ENCODE measurements at places on chromosomes 12 and 14.

DNA sequence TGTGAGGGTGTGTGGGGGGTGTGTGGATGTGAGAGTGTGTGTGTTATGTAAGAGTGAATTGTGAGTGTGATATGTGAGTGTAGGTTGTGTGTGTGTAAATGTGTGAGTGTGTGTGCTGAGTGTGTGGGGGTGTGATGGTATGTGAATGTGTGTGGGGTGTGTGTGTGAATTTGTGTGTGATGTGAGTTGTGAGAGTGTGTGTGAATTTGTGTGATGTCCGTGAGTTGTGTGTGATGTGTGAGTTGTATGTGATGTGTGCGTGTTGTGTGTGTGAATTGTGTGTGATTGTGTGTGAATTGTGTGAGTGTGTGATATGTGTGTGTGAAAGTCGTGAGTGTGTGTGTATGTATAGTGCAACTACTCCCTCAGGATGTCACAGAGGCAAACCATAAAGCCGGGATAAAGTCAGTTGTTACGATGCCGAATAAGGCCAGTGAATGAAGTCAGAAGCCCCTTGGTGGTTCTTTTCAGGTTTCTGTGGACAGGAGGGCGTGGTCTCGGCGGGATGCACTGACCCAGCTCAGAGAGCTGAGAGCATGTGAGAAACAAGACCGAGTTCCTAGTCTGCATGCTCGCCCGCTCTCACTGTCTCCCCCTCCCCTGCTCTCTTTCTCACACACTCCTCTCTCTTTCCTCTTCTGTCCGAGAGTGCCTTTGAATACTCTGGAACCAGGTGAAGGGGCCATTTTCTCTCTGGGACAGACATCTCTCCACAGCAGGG, 71.8 kb upstream of the MAX start:
- DNase-seq, result no peak

- DNase-seq, result no peak
Measured at GRCh38 chr12:62693376-62694050, 226.9 kb downstream of the MON2 start.

GRCh38 chr12:64678248-64678647, 68.0 kb downstream of the RASSF3 start:
- DNase-seq, result no peak

DNA sequence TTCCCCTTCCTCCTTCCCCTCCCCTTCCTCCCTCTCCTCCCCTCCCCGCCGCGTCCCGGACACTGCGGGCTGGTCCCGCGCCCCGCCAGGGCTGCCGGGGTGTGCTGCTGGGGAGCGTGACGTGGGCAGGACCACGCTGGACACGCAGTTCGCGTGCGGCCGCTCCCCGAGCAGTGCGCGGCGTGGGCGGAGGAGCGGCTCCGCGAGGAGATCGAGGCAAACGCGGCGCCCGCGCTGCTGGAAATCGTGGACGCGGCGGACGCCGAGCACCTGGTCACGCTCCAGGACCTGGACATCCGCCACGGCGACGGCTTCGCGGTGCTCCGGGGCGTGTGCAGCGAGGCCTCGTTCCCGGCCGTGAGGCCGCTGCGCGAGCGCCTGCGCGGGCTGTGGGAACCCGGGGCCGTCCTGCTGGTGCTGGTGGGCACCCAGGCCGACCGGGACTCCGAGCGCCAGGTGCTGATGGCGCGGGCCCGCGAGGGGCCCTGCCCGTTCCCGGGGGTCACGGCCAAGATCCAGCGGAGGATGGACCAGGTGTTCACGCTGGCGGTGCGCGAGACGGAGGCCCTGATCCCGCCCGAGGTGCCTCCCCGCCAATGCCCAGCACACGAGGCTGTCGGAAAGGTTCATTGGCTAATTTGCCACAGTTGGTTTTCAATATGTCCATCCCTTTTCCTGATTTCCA, 84.3 kb downstream of the TNFAIP2 start:
- no peak for DNase-seq

- DNase-seq, result no peak
Measured at GRCh38 chr12:96334502-96334901, 65.7 kb downstream of the CDK17 start.

DNA sequence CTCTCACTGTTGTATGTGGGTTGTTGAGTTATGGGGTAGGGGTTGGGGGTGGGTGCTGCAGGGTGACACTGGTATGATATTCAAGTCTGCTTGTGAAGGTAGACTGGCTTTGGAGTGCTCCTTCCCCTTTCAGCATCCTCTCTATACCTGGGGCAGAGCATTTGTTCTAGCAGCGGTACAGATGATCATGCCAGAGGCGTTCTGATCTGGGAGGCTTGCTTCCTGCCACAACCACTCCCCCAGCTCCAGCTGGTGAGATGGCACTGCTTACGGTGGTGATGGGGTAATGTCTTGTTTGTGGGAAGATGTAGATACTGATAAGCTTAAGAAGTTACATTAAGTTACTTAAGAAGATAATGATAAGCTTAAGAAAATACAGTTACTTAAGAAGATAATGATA, 131.8 kb downstream of the ERC1 start:
- peak; percentile 7 for DNase-seq

- no peak for DNase-seq
Measured at GRCh38 chr12:14572401-14572800, 4.7 kb upstream of the PLBD1 start.

DNA sequence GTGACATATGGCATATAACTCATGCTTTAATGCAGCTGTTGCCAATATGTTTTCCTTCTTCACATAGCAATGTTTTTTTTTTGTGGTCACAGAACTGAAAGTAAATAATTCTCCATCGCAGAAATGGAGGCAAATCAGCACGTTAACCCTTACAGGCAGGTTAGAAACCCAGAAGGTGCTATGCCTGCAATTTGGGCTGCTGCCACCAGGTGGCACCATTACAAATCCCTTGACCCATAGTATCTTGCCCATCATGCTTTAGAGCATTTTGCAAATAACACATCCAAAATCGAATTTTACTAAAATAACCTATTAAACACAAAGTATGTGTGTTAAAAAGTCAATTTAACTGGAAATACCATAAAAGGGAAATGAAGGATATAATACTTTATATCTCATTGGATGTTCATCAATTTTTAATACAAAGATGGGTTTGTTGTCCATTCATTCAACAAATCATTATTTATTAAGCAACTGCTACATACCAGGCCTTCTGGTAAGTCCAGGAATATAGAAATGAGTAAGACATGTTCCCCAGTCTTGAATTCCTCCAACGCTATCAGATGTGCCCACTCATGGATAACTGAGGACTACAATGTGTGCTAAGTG, 340.1 kb downstream of the GLT1D1 start:
- no peak for DNase-seq

GRCh38 chr12:23484238-23484637, 465.2 kb downstream of the SOX5 start:
- DNase-seq, result no peak

- DNase-seq, result no peak
Measured at GRCh38 chr12:91332302-91332701, 149.7 kb upstream of the DCN start.

DNA sequence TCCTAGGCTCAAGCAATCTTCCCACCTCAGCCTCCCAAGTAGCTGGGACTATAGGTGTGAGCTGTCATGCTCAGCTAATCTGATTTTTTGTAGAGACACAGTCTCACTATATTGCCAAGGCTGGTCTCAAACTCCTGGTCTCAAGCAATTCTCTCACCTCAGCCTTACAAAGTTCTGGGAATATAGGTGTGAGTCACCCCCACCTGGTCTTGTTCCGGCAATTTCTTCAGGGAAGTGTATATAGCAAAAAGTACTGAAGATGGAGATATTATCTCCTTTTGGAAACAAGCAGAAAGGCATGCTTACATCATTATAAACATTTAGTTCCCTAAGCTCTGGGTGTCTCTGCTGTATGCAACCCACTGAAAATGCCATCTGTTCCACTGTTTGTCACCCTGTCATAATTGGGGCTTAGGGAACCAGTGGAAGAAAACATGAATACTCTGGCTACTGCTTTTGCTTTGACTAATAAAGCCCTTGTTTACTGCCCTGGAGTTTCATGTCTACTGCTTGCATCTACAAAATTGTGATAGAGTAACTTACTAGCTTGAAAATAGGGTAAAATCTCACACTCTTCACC, 940.2 kb downstream of the GALC start:
- no peak for DNase-seq

GRCh38 chr14:24307575-24308341, at the start of gene CIDEB:
Gene CIDEB, minus strand, starts transcription at chr14:24307977. Its CDS starts 119 bp downstream, at chr14:24307858.
- DNase-seq, result no peak
